ENCODE measurements at places on chromosomes 2 and 18.

GRCh38 chr18:26745288-26746181 lies 120.0 kb downstream of the AQP4 start:
- DNase-seq, result no peak

- DNase-seq, result no peak
Measured at GRCh38 chr2:147135376-147135775, 709.5 kb upstream of the ACVR2A start.

GRCh38 chr18:10234281-10234680 lies 220.2 kb upstream of the APCDD1 start:
- no peak for DNase-seq

DNA sequence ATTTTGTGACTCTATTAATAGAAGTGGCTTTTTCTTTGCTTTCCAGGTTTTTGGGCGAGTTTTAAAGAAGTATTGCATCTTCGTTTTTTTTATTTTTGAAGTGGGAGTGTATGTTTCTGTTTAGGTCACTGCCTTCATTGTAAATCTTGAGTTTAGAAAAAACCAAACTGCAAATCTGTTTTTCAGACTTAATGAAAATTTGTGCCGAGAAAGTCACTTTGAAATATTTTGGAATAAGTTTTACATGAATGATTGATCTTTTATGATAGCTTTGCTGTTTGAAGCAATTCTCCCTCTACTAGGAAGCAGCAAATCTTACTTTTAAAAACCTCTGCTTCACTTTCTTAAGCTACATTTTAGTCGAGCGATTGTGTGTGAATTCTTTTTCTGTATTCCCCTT lies 2.2 kb downstream of the SMAD4 start:
- DNase-seq, result no peak

- DNase-seq, result no peak
Measured at GRCh38 chr18:57480733-57481132, 45.6 kb downstream of the ONECUT2 start.

DNA sequence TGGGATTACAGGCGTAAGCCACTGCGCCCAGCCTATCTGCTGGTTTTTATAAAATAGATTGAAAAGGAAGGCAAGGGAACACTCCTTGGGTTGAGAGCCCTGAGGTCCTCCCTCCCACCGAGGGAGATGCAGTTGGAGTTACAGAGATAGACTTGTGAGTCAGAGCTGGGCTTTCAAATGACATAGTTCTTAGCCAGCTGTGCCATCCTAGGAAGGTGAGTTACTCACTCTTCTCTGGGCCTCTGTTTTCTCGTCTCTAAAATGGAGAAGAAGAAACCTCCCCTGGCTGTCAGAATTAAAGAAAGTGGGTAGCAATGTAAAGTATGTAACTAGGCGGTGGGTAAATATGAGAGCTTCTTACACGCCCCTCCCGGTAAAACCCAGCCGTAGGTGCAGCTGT lies 2.4 kb downstream of the LRRFIP1 start:
- peak; percentile 78 for DNase-seq

GRCh38 chr2:173299764-173300163 lies 54.9 kb upstream of the CDCA7 start:
- no peak for DNase-seq

- DNase-seq, result no peak
Measured at GRCh38 chr2:181258720-181259119, 198.5 kb upstream of the ITGA4 start.

GRCh38 chr2:172223601-172224054 lies 120.9 kb upstream of the DLX2 start:
- no peak for DNase-seq

GRCh38 chr2:219627103-219628100 lies at the start of gene SLC4A3:
TSS of gene SLC4A3 (plus strand) at chr2:219627630. CDS start at chr2:219627993, 363 bp downstream.
- DNase-seq, result peak; percentile 52

DNA sequence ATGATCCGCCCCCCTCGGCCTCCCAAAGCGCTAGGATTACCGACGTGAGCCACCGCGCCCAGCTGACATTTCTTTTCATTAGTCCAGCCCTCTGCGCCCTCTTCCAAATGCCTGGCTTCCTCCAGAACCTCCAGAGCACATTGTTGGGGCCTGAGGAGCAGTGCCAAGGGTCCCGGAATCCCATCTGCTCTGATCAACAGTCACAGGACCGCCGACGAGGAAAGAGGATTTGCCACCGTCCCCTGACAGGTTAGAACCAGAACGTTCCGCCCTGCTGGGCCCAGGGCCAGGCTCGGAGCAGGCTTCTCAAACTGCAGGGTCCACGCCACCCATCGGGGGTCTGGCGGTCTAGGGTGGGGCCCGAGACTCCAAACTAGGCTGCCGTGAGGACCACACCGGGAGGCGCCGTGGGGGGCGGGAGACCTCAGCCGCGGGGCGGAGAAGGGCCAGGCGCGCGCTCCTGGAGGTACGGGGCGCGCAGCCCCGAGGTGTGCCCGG lies 36.9 kb upstream of the ITM2C start:
- no peak for DNase-seq

GRCh38 chr2:70907130-70908057 lies 28.3 kb upstream of the ATP6V1B1 start:
- DNase-seq, result peak; percentile 64

DNA sequence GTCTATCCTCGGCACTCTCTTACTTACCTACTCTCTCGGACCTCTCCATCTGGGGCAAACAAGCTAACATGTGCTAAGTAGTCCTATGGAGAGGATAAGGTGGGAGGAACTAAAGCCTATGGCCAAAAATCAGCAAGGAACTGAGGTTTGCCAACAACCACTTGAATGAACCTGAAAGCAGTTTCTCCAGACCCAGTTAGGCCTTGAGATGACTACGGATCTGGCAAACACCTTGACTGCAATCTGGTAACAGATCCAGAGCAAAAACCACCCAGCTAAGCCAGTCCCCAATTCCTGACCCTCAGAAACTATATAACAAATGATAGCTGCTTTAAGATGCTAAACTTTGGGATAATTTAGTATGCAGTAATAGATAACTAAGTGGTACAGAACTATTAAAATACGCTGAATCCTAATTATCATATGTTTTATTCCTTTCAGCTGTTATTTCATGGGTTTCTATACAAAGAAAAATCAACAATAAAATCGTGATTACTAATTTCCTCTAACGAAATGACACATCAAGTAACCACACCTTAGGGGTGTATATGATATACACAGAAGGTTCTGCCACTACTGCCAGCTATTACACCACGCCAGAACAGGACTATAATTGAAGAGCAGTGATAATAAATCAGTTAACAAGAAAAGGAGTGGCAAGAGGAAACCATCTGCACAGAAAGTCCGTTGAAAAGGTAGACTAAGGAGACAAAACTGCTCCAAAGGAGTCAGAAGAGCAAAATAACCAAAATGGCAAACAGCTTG lies 3.2 kb downstream of the FARSB start:
- DNase-seq, result no peak

- DNase-seq, result no peak
Measured at GRCh38 chr2:236550701-236551465, 18.7 kb upstream of the ACKR3 start.

All from suppressor macrophage (primary cell).